Adipocyte (in vitro differentiated cells): ENCODE measurements at places on chromosomes 5 and 9.

GRCh38 chr9:38073882-38074281 is 4.9 kb upstream of the SHB start:
- DNase-seq: no peak

- DNase-seq: no peak
These were observed 14.9 kb downstream of the GLIS3 start for GRCh38 chr9:4284925-4285324.

GRCh38 chr9:123267481-123268198 is 746 bp downstream of the STRBP start:
- no peak for DNase-seq

DNA sequence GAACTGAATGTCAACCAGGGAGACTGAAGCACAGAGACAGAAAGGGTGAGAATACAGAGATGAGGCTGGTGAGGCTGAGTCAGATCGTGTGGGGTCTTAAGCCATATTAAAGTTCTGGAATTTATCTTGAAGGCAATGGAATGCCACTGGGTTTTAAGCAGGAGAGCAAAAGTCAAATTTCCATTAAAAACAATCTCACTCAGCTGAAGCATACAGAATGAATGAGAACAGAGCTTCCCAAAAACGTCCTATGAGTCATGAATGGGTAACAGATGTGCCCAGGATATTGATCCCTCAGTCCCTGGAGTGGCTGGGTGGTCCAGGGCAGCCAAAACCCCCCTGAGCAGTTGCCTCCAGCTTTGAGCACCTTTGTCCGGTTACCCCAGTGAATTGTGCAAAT is 44.9 kb downstream of the PFDN1 start:
- peak; percentile 51 for DNase-seq

- DNase-seq: peak; percentile 54
These were observed 152.1 kb downstream of the PCSK1 start for GRCh38 chr5:96280946-96281393.

GRCh38 chr5:156764176-156764971 is 85.7 kb upstream of the PPP1R2B start:
- no peak for DNase-seq

GRCh38 chr9:93204470-93205043 is 20.6 kb downstream of the WNK2 start:
- DNase-seq: no peak

- DNase-seq: no peak
These were observed 16.9 kb downstream of the GSN start for GRCh38 chr9:121284733-121285451.

DNA sequence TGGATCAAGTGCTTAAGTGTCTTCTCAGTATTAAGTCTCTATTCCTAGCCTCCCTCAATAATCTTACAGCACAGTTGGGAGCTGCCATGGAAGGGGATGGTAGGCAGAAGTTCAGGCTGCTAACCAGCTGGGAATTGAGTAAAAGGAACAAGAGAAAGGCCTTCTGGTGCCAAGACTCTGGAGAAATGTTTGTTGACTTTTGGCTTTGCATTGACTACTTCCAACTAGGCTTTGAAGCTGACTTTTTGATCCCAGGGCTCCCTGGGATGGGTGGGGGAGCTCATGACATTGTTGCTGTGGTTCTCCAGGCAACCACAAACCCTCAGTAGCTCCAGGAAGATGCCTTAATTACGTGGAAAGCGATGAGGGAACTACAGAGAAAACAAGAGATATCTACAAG is 85.2 kb upstream of the HTR4 start:
- peak; percentile 26 for DNase-seq

- DNase-seq: peak; percentile 72
These were observed 139.2 kb upstream of the PALM2AKAP2 start for GRCh38 chr9:109640580-109641371.

- no peak for DNase-seq
These were observed 88.5 kb downstream of the NDFIP1 start for GRCh38 chr5:142197098-142197497.

DNA sequence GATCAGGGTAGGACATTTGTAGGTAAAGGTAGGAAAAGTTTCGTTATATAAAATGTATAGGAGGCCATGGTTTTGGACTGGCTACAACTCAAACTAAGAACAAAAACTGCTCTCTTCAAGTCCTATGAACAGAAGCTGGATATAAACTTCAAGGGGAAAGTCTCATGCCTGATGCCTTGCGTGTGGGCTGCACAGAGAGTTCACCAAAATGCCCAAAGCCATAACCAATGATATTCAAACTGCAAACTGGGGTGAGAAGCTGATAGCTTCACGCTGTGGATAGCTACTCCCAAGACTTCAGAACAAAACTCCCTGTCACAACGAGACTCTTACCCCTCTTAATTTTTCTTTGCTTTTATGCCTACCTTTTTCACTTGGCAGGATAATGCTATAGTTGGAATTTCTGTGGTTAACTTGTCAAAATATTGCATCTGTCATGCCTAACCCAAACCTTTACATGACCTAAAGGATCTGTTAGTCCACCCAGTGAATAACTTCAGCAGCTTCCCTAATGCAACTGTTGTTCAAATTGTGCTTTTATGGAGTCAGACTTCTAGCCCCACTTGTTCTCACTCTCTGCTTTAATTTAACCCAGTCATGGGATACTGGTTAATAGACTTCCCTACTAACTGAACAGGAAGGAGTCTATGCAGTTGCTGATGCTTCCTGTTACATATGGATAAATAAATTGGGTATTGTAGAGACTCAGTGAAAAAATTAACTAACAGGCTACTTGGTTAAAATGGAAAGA is 71.9 kb downstream of the SFXN1 start:
- no peak for DNase-seq

GRCh38 chr9:86751956-86752355 is 195.3 kb downstream of the GAS1 start:
- no peak for DNase-seq

DNA sequence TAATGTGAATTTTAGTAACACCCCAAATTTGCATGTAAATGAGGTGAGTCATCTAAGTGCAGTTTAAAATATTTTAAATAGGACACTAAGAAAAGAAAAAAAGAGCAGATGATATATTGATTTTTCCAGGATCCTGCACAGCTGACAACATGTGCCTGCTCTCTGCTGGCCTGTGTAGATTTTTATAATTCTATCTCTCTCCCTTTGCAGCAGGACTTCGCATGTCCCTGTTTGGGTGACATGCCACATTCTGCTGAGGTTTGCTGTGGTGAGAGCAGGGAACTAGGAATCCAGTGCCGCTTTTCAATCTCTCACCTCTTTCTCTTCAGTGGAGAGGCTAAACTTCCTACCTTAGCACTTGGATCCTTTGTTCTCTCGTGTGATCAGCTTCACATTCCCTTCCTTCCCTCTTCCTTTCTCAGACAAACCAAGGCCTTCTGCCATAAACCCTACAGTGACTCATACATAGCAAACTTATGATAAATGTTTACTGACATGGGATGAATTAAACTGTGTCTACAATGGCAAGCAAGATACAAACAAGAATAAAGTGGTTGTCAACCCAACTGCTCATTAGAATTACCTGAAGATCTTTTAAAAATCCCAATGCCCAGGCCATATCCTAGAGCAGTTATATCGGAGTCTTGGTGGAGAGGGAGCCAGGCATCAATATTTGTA is 198.8 kb upstream of the EFNA5 start:
- DNase-seq: peak; percentile 69

- DNase-seq: no peak
These were observed 280.5 kb upstream of the VLDLR start for GRCh38 chr9:2341126-2341525.

GRCh38 chr9:134226221-134226930 is 62.0 kb upstream of the RNU6ATAC start:
- peak; percentile 83 for DNase-seq

DNA sequence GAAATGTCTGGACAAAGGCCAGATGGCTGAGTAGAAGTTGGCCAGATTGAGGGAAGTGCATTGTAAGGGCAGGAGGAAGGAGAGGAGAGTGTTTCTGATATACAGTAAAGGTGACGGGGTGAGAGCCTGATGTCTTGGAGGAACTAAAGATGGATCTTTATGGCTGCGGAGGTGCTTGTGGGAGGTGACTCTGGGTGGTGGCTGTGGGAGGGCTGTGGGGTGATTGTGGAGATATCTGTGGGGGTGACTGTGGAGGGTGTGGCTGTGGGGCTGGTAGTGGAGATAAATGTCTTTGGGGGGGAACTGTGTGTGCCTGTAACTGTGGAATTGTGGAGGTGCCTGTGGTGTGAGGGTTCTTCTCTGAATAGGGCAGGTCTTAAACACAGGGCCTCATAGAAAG is 121.4 kb downstream of the CMYA5 start:
- no peak for DNase-seq

- no peak for DNase-seq
These were observed 47.7 kb upstream of the GARNL3 start for GRCh38 chr9:127216888-127217217.

DNA sequence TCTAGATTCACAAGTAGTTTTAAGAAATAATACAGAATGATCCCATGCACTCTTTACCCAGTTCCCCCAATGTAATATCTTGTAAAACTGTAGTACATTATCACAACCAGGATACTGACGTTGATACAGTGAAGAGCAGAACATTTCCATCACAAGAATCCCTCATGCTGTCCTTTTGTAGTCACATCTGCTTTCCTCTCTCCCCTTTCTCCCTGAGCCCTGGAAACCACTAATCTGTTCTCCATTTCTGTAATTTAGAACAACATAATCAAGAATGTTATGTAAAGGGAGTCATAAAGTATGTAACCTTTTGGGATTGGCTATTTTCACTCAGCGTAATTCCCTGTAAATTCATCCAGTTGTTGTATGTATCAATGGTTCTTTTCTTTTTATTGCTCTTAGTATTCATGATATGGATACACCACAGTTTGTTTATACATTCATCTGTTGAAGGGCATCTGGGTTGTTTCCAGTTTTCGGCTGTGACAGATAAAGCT is 61.1 kb downstream of the ERCC6L2 start:
- no peak for DNase-seq

GRCh38 chr9:99385814-99386279 is 163.8 kb downstream of the SEC61B start:
- peak; percentile 80 for DNase-seq

DNA sequence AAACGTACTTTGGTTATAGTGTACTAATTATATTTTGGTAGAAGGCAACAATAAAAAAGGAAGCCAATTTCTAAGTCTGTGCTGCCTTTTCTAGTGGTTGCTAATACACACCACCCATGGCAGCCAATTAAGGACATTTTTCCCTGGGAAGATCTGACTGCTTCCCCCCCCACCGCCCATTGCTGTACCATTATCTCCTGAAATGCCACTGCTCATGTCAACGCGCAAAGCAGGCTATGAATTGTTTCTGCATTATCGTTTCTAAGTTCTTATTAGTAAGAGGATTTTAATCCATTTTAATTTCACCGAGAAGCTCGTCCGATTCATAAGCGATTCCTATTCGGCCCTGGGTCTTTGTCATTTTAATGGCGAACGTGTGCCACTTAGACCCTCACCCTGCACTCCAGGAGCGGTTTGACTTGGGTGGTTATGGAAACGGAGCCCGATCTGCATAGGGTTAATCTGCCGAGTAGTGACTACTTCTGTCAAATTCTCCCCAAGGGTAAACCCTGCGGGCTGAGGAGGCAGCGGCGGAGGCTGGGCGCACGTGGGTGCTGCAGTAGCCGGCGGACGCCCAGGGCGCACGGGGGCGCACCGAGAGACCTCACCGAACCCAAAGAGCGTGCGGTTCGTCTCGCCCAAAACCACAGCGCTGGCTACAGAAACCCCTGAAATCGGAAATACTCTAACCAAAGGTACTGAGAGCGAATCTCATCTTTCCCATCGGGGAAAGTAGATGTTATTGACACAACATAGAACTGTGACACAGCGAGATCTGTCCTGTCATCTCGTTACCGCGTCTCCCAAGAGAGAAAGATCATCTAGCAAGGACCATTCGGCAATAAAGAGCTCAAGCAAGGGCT is 55.8 kb upstream of the SHC3 start:
- DNase-seq: peak; percentile 18

- no peak for DNase-seq
These were observed 7.0 kb upstream of the UGT3A2 start for GRCh38 chr5:36073595-36074216.

DNA sequence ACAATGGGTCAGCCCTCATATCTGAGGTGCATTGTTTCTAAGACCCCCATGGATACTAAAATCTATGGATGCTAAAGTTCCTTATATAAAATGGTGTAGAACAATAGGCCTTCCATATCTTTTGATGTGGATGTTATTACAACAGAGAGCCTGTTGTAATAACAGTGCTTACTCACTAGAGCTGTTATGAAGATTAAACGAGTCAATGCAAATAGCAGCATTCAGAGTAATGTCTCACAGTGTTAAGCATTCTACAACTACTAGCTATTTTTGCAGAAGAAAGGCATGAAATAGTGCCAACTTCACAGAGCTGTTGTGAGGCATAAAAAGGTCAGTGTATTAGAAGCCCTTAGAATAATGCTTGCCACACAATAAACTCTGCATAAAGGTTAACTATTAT is 13.0 kb downstream of the CHSY3 start:
- DNase-seq: peak; percentile 8

DNA sequence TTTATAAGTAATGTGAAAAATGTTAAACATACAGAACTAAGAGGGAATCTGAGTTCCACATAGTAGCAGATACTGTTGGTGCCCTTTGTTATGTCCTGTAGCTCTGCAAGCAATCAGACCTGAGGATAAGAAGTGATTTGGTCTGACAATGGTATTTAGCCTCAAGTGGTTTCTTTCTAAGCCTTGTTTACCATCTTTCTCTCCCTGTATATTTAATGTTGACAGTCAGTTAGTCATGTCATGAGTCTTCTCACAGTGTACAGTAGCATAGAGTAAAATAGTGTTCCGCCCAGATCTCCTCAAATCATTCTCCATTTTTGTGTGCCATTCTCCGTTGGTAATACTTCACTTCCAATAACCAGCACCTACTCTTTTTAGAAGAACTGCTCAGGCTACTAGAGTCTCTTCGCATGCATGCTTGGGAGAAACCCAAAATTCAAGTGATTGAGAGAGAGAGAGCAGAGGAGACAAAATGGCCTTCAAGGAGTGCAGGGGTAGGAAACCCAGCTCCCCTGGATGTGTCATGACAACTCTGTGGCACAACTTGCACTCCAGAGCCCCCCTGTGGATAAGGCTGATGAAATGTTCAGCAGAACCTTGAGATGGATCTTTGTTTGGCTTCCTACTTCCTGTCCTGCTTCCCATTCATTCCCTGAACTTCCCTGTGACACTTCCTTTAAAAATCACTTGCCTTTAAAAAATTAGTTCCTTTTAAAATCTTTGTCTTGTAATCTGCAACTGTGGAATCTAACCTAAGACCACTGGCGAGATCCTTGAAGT is 129.2 kb upstream of the FST start:
- no peak for DNase-seq

DNA sequence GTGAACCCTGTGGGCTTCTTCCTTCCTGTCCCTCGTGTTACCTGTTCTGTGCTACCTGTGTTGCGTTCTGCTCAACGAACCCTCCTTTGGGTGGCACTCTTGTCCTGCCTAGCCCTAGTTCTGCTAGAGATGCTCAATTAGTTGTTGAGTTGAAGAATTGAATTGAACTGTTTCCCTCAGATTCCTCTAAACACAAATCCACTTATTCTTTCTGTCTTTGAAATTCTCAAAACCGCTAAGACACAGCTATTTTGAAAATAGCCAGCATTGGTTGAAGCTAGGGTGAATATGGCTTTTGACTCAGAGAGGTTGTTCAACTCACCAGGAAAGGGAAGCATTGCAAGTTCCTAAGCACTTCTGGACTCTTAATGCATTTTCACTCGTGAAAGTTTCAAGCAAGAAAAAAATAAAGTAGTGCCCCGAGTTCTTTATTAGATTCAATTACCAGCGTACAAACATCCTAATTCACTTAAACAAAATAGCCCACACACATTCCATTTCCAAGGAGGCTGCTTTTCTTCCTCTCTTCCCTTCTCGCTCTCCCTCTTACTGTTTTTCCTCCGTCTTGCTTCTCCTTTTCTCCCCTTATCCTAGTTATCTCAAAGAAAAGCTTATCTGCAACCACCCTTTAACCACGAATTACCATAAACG is 642 bp upstream of the ITGA1 start:
- peak; percentile 52 for DNase-seq

GRCh38 chr9:31334837-31335528 is 1049.5 kb upstream of the ACO1 start:
- DNase-seq: no peak
